ENCODE measurements at places on chromosomes 3 and 15.
A peak's percentile ranks its signal among the peaks of the same experiment; 100 is the strongest.

DNA sequence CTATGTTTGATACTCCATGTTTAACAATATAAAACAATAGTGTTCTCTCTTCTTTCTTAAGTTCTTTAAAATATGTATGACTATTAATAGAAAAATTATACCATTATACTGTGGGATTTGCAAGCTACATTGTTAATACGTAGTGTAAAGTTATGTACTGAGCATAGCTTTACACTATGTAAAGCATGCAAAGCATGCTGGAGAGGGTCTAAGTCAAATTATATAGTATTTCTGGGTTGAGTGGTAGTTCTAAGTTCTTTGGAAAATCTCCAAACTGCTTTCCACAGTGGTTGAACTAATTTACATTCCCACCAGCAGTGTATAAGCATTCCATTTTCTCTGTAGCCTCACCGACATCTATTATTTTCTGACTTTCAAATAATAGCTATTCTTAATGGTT is 253.0 kb downstream of the RAP2B start:
- DNase-seq: no peak

GRCh38 chr15:95565690-95566089 is 764.8 kb upstream of the NR2F2 start:
- no peak for DNase-seq

DNA sequence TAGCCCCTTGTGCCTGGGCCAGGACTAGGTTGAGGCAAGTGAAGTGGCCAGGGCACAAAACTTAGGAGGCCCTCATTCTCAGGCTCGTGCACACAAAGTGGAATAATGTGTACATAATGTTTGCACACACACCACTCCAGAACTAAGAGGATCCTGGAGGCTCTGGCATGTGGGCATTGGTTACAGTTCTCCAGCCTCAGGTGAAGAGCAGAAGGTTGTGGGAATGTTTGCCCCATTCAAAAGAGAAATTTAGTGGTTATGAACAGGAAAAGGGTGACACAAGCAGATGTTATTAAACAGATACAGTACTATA is 31.3 kb downstream of the ASB7 start:
- no peak for DNase-seq

DNA sequence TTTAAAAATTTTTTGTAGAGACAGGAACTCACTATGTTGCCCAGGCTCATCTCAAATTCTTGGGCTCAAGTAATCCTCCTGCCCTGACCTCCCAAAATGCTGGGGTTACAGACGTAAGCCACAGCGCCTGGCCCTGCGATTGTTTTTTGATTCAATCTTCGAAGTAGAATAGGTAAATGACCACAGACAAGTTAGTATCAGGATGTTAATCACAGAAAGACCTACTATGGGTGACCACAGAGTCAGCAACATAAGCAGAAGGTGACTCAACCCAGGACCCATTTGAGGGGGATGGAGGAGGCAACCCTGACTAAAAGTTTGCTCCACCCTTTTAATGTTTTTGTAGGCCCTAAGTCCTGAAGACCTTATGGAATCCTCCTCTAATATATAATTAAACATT is 10.0 kb upstream of the USP3 start:
- no peak for DNase-seq

DNA sequence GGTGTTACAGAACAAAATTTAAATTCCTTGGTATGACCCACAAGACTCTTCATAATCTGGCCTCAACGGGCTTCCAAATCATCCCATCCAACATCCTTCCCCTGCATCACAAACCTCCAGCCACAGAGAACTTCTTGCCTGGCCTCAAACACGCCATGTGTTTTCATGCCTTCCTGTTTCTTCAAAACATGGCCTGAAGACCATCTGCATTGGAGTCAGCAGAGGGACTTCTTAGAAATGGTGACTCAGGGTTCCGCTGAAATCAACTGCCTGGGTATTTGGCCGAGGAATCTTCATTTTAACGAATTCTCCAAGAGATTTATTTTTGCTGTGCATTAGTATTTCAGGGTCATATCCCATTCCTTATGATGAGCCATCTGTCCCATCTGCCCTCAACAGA is 138.1 kb upstream of the RAP2B start:
- no peak for DNase-seq

DNA sequence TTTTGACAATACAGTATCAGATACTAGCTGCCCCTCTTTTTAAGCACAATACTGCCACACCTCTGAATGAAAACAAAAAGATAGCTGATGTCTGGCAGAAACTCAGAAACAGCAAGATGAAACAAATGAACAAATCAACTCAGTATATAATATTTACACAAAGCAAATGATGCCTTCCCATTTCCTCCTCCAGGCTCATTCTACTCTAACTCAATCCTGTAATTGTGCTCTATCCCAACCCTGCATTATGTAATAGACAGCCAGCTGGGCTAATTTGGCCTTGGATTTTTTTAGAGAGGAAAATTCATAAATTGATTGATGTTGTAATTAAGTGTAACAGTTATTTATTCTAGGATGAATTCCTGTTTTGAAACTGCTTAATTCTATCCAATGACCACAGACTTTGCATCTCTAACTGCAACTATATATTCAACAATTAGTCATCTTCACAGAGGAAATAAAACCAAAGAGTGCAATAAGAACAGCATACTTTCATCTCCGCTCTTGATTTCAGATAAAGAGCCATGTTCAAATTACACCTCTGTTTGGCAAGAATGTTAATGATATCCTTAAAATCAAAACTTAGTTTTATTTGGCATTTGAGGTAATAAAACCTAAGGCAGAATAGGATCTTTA is 6.1 kb downstream of the ATG3 start:
- DNase-seq: no peak

GRCh38 chr15:78255421-78256043 is 8.8 kb upstream of the DNAJA4 start:
- DNase-seq: no peak

GRCh38 chr3:16724487-16724886 is 119.3 kb upstream of the DAZL start:
- no peak for DNase-seq

- DNase-seq: no peak
These were observed 1.9 kb upstream of the TRIM71 start for GRCh38 chr3:32815841-32816438.

DNA sequence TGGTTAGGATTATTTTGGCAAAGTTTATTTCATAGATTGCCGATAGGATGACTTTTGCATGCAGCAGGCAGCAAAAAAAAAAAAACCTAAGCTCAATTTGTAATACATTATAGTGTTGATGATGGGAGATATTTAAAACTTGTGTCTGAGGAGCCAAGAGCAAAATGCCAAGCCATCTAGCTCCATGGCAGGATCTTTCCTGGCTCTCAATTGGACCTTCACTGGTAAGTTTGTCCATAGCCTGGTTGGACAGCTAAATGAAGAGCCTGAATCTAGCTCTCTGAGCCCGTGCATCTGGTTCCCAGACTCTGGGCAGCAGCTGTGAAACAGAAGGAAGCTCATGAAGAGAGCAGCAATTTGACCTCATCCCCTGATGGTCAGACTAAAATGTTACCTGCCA is 17.5 kb downstream of the STAC start:
- no peak for DNase-seq

DNA sequence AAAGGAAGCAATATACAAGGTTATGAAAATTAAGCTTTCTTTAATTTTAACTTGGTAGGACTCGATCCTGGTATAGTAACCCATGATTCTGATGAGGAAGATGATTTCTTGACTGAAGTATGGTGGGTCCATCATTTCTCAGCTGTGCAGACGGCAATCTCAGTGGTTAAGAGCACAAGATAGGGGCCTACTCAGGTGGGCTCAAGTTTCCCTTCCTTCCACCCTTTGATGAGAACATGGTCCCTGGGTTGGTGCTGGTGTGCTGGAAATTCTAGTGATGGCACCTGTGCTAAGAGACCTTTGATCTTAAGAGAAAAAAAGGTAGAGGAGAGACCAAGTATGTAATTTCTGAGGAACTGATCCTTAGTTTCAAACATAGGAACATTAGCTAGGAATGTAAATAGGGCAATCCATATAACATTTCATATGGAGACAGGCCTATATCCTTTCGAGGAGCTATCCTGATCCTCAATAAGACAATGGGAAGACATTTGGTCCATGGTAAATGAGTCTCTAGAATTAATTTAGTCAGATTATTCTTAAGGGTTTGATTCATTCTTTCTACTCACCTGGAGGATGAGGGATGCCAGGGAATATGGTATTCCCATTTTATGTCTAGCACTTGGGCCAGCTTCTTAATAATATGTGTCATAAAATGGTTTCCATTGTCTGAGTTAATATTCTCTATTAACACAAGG is 104.5 kb upstream of the NECTIN3 start:
- DNase-seq: no peak

DNA sequence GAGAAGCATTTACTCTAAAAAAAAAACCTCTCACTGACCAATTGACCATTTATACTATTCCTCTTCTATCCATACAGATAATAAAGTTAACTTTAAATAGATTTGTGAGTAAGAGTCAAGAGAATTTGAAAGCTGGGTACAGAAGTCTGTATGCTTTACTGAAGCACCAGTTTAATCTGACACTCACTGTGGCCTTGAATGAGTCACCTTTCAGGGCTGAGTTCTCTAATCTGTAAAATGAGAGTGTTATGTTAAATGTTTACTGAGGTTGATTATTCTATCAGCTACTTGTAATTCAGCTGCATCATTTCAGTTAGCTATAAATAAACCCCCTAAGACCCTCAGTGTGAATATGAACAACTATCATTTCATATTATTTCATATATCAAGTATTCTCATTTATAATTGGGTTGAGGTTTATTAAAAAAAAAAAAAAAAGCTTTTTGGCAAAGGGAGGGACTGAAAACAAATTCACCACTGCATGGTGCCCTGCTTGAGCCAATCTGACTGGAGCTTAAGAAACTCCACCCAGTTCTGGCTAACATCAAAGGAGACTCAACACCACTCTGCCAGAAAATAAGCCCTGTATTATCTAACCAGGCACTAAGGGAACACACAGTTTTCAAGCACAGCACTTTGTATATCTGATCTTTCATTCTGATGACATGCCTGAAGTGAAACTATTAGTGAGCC is 2.8 kb downstream of the MAP4 start:
- peak; percentile 86 for DNase-seq

DNA sequence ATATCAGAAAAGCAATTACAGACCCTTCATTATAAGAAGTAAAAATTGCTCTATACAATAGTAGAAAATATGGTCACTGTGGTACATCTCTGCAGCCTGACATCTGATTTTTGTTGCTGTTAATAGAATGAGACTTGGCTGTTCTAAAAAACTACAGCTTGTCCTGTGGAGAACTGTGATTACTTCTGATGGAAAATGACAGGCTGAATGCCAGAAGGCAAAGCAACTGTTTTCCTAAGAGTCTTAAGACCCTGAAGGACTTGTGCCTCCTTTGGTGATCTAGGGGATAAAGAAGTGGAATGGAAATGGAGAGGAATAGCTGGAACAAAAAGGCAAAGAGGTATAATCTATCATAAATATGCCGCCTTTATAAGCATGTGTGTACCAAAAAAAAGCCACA is 314.8 kb downstream of the BCHE start:
- DNase-seq: no peak

DNA sequence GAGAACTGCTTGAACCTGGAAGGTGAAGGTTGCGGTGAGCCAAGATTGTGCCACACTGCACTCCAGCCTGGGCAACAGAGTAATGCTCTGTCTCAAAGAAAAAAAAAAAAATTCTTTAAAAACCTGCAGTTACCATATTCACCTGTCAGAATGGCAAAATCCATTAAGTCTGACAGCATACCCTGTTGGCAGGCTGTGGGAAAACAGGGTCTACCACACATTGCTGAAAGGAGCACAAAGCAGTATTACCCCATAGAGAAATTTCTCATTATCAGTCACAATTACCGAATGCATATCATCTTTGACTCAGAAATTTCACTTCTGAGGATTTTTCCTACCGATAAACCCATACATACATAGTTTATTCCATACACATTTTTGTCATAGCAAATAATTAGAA is 264.1 kb upstream of the SLCO3A1 start:
- DNase-seq: no peak

GRCh38 chr3:69558912-69559311 is 173.0 kb upstream of the FRMD4B start:
- peak; percentile 91 for DNase-seq

- no peak for DNase-seq
These were observed 151.0 kb downstream of the MBNL1 start for GRCh38 chr3:152419748-152420147.

DNA sequence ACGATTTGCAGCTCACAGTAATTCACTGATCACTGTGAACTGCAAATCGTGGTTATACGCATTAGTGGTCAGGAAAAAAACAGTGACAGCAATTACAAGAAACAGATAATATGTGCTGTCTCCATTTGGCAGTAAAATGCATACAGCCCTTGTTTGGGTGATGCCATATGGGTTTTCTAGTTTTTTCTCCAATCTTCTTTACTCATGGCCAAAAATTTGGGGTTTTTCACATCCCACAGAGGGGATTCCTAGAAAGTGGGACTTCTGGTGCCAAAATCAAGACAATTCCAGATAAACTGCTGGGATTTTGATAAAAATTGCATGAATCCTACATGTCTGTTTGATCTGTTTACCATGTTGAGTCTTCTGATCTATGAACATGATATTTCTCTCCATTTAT is 15.6 kb downstream of the NDN start:
- no peak for DNase-seq

DNA sequence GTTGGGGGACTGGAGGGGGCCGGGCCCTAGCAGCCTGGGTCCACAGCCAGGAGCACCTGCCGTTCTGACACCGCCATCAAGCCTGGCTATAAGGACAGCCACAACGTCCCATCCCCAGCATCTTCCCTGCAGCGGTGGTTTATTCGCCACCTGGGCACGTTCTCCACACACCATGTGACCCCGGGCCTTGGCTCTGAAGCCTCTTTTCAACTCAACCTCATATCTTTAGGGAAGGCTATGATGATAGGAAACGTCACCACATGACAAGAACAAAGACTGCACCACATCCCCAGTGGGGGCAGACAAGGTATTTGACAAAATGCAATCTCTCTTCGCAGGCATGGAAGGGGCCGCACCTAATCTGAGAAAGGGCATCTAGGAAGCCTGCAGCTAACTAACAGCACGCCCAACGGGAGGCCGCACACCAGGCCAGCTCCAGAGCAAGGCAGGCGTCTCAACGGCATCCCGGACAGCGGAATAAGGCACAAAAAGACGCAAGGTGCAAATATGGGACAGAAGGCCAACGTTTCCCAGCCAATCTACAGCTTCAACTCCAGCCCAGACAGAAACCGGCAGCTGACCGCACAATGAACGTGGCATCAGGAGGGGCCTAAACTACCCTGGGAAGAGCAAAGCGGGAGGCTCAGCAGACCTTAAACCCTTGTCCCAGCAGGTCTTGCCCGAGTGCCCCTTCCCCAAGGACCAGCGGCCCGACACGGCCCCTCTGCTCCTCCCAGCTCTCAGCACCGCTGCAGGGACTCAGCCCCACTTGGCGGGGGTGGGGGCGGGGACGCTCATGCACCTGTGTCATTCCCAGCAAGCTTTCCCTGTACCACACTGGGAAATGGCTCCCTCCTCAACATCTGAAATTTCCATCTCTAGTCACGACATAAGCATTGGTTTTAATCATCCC is 41.9 kb downstream of the NIPA2 start:
- no peak for DNase-seq

DNA sequence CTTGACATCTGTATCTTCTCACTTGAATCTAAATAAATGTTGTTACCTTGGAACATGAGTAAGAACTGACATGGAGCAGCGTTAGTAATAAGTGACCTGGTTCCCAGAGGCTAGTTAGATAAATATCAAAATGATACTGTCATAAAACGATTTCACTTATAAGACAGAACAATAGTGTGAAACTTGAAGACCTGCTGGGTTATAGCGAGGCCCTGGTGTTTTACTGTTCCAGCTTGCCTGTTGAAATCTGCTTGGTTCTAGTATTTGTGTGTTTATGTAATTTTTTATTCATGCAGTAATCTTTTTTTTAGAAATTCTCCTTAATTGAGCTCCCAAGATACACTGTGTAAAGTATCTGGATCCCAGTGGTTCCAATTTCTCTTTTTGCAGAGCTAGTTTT is 129.4 kb downstream of the CACNA2D3 start:
- DNase-seq: no peak

Data from cardiac fibroblast (primary cell).